DMS79 treated with DMSO at 0.1 percent for 48 hours (cell line): ENCODE measurements at places on chromosomes 1 and 21.

DNA sequence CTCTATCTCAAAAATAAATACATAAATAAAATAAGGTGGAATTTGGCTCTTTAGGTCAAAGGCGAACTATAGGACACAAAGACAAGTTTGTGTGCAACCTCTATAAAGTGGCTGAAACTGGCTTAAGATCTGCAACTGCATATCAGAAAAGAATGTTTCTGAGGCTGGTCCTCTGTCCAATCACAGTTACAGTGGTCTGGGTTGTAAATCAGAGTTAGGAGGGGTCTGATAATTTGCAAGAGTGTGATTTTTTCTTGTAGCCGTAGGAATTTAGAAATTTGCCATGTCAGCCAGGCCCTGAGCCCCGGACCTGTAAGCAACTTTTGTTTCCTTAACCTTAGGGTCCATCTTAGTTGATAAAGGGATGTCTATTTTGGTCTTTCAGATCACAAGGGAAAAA, 27.8 kb downstream of the CMPK1 start:
- DNase-seq: no peak

- DNase-seq: no peak
Measured at GRCh38 chr21:35314857-35315582, 265.9 kb upstream of the RUNX1 start.

DNA sequence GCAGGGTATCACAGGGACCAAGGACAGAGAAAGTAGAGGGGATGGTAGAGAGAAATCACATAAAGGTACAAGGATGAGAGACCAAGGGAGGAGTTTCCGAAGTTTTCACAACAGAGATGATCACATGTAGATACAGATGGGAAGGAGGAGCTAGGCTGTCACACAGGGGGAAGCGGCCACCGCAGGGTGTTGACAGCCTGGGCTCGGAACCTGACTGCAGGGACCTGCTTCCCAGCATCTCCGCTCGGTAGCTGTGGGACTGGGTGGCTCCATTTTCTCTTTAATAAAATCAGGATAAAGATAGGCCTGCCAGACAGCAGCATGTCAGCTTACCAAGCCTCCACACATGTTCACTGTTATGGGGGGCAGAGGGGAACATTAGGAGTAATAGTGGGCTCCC, 32.3 kb downstream of the CDCA8 start:
- no peak for DNase-seq

DNA sequence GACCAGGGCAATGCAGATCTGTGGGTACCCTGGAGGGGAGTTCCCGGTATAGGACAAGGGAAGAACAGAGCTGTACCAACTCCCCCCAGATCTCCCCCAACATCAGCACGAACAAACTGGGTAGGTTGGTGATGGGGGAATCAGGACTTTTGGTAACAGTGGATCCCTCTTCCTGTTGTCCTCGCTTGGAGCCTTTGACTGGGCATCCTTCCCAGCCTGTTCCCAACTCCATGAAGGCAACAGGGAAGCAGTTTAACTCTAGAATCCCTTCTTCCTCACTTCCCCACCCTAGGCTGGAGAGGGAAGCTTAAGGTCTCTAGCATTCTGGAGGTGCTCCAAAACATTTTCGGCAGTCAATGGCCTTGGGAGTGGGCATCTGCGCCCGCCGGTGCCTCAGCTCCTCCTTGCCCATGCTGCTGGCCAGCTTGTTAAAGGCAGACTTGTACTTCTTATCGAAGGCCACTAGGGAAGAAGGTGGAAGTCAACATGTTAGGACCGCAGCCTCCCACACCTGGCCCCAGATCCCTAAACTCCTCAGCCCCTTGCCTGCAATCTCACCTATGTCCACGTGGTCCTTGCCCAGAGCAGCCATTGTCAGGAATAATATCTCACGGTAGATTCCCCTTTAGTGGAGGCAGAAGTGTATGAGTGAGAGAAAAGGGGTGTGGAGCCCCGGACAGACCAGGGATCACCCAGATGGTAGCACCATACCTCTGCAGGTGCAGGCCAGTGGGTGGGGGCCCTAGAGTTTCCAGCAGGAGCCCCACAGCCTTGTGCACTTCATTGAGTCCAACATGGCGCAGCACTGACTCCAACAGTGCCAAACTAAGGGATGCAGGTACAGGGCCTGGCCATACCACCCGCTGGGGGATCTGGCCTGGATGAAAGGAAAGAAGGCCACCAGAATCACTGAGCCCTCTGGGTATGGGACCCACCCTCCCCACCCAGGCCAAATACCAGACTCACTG, 7.5 kb upstream of the GATAD2B start:
- no peak for DNase-seq

DNA sequence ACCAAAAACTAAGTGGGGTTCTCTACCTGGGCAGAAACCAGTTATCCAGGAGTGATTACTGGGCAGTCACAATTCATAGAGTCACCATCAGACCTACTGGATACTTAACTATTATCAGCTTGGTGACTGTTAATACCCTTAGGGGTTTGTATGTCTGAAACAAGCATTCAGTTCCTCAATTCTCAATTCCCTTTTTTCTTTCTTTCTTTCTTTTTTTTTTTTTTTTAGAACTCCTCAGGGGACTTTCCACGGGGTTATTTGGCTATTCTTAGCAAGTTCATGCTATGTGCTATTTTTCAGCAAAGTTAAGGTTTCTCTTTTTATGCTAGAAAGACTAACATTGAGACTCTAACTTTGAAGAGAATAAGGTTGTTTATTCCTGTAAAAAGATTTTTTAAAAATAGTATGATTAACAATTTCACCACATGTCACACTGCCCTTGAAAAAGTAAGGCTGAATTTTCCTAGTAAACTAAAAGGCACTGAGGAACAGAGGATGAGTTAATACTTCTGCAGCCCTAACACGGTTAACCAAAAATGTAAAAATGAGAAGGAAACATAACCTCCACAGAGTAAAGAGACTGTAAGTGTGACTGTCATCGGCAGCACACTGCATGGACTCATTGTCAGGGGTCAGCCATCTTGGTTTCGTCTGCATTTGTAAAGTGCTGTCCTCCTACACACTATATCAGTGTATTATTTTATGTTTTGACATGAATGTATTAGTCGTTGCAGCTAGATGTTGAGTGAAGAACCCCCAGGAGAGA, 310.2 kb downstream of the NTNG1 start:
- no peak for DNase-seq

GRCh38 chr1:13535227-13535626, 21.4 kb upstream of the LRRC38 start:
- no peak for DNase-seq

DNA sequence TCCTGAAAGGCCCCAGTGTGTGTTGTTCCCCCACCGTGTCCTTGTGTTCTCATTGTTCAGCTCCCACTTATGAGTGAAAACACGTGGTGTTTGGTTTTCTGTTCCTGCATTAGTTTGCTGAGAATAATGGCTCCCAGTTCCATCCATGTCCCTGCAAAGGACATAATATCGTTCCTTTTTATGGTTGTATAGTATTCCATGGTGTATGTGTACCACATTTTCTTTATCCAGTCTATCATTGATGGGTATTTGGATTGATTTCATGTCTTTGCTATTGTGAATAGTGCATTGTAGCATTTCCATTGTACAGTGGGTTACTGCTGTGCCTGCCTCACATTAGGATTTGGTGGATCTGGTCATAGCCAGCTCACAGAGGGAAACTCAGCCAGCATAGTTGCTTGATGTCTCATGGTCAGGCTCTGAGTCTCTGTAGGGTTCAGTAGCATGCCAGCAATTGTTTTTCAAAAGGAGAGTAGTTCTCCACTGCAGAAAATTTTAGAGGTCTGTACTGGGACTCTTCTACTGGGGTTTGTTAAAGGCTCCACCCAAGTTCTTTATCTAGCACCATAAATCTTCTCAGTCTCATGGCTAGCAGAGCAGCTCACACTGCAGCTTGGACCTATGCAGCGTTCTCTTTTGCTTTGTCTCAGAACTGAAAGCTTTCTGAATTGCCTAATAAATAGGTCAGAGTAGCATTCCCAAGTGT, 41.0 kb downstream of the RUNX3 start:
- no peak for DNase-seq

- no peak for DNase-seq
Measured at GRCh38 chr1:20721117-20722061, 3.6 kb upstream of the KIF17 start.

- no peak for DNase-seq
Measured at GRCh38 chr1:116807394-116808199, 53.4 kb downstream of the CD2 start.

- no peak for DNase-seq
Measured at GRCh38 chr21:43808367-43808766, 19.0 kb downstream of the RRP1 start.

DNA sequence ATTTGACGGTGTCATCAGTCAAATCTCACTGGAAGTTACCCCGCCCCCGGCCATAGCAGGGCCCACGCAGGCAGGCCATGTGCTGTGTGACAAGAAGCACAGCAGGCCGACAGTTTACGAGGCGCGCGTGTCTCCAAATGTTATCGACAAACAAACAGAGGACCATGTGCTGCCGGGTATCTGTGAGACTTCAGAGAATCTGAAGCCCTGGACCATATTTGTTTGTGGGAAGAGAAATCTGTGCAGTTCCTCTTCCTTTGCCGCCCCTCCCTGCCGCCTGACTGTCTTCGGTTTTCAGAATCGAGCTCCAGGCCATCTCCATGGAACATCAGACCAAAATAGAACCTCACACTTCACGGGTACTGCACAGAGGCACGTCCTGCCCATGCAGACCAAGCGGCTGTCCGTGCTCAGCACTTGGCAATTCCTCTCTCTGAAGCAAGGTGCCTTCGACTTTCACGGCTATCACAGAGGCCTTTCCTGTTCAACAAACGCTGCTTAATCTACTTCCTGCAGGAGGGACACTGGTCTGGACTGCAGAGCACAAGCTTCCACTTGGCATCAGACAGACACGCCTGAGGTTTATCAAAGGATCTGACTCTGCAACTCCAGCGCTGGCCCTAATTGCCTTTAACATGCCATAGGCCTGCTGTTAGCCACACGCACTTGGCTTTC, 135.7 kb upstream of the KRTAP19-8 start:
- no peak for DNase-seq

DNA sequence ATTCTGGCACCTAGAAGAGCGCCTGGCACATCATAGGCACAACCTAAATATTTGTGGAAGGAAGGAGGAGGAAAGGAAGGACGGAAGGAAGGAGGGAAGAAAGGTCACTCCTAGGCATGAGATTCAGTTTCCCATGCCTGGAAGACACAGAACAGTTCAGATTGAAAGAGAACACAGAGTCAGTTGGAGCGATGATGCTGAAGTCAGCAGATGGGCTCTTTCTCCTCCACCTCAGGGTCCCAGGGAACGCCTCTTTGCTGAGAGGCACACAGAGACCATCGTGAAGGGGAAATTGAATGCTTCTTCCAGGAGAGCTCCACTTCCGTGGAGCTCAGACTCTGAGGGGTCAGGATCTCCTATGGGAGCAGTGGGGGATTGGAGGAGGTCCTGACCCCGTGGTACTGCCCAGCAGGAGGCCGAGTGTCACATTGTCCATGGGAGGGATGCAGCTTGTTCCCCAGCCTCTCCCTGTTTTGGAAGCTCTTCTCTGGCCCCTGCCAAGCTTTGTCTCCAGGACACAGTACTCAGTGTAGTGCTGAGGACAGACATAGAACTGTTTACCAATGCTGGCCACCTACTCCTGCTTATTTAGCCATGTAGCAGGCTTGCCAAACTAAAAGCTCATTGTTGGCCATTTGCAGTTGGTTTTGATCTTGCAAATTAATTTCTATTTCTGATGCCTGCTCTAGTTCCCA, 2.4 kb downstream of the MYBPHL start:
- DNase-seq: no peak

DNA sequence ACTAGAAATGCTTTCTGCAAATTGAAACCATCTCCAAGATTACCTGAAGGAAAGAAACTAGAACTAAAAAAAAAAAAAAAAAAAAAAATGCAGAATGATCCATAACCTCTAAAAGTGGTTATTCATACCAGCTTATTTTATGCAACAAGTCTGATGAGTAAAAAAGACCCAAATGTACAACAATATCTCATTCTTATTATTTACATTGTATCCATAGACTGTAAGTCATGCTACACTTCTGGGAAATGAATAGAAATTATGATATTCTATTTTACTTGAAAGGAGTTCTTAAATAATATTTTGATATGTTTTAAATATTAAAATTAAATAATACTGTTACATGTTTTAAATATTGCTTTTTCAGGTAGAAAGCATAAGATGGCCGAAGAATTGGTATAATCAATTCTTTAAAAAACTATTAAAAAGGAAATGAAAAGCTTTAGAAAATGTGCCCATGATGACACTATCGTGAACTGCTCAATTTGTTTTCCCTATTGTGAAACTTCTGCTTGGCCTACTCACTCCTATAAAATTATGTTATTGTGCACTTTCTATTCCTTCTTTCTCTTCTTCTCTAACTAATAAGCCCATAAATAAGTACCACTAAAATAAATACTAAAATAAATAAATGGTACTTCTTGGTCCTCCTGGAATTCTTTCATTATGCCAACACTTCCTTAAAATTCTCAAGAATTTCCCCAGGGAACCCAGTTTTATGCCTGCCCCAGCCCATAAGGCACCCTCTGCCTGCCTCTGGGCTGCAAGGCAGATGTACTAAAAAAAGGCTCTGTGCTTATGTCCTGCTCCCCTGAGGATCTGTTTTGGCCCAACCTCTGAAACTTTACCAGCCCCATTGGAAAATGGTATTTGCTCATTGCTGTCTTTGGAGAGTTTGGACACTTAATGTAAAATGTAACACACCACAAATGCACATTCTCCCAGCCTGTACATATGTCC, 18.1 kb downstream of the SAMSN1 start:
- no peak for DNase-seq

GRCh38 chr1:14625572-14625971, 27.1 kb downstream of the KAZN start:
- DNase-seq: no peak

- no peak for DNase-seq
Measured at GRCh38 chr1:202628646-202629215, 81.5 kb downstream of the SYT2 start.

DNA sequence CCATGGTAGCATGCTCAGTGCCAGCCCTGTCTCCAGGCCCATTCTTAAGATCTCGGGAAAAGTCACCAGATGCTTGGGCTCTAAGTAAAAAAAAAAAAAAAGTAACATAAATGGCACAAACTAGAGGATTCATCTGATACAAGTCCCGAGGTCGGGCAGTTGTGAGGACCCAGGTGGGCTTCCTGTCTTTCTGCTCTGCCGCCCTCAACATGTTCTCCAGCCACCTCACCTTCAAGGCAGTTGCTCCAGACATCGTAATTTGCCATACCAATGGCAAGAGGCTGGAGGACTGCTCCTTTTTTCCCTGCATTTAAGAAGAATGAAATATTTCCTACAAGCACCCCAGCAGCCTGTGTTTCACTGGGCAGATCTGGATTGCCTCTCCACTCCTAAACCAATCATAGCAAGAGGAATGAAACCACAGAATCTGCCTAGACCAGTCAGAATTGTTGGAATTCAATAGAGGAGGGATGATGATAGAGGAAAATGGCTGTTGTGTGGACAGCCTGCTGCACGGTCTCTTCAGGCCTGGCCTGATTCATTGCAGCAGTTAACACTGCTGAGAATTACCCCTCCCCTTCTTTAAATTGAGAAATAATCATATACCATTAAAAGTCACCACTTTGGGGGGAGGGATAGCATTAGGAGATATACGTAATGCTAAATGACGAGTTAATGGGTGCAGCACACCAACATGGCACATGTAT, 5.4 kb downstream of the HMGN2 start:
- DNase-seq: no peak

- DNase-seq: peak; percentile 63
Measured at GRCh38 chr1:209086486-209087192, 496.9 kb upstream of the CAMK1G start.
